MV-4-11 (cell line): ENCODE measurements at places on chromosomes 1 and 21.
A peak's percentile ranks its signal among the peaks of the same experiment; 100 is the strongest.

- DNase-seq = no peak
Observed at GRCh38 chr1:54663725-54664124, 22.1 kb downstream of the MROH7 start.

GRCh38 chr1:200787896-200788387, 49.2 kb downstream of the CAMSAP2 start:
- no peak for DNase-seq

GRCh38 chr1:193799948-193800690, 613.7 kb upstream of the B3GALT2 start:
- DNase-seq = peak; percentile 15

DNA sequence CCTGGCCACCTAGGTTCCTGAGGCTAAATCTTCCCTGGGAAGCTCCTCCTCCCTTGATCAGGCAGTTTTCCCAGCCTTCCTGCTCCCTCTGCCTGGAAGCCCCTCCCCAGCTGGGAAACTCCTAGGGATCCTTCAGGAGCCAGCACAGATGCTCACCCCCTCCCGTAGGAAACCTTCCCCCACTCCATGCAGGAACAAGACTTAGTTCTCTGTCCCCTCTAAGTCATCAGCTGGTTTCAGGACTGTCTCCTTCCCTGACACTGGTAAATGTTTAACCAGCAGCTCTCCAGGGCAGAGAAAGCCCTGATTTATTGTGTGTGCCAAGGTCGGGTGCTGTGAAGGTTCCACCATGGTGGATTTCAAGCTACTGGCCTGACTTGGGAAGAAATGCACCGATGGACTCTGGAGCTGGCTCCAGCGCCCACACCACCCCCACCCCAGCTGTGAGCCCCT, 25.0 kb downstream of the TTC39A start:
- no peak for DNase-seq

- DNase-seq = no peak
Observed at GRCh38 chr1:206705191-206705590, 20.5 kb downstream of the MAPKAPK2 start.

DNA sequence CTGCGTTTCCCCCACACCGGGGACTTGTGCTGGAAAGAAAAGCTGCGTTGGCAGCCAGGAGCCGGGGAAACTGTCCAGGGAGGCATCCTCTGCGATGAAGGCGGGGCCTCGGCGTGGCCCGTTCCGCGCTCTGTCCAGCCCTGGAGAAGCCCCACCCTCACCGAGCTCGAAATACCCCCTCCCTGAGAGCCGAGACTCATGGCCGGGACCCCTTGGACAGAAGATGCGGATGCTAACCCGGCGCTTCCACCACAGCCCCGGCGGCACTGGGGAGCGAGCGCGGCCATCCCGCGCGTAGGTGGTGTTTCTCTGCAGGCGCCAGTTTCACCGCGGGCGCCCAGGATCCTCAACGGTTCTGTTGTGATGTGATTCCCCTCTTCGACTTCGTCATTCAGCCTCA, 31.6 kb downstream of the PDE9A start:
- no peak for DNase-seq

- DNase-seq = no peak
Observed at GRCh38 chr1:1622010-1622787, 6.9 kb downstream of the MIB2 start.

DNA sequence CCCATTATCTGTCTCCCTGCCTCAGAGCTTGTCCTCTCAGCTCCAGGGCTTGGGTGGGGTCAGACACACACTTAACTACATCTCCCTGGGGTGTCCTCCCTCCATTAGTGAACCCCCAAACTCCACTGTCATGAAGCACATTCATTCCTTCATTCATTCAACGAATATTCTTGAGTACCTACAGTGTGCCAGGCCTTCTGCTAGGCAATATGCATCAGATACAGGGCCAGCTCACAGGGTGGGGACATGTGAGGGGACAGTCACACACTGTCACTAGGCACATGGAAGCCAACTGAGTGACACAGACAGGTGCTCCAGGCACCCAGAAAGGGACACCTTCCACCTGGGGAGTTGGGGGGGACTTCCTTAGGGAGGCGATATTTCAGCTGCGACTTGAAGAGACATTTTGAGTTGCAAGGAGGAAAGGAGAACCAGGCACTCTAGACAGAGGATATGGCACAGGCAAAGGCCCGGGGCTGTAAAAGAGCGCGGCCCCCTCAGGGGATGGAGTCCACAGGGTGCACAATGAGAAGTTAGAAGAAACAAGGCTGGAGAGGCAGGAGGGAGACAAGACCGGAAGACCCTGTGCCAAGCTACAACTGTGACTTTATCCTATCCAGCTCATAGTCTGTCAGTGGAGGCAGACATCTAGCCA, 8.7 kb upstream of the S100A8 start:
- no peak for DNase-seq

GRCh38 chr1:30682396-30683275, 40.7 kb downstream of the MATN1 start:
- no peak for DNase-seq

GRCh38 chr1:185539277-185539943, 194.8 kb upstream of the HMCN1 start:
- DNase-seq = no peak

DNA sequence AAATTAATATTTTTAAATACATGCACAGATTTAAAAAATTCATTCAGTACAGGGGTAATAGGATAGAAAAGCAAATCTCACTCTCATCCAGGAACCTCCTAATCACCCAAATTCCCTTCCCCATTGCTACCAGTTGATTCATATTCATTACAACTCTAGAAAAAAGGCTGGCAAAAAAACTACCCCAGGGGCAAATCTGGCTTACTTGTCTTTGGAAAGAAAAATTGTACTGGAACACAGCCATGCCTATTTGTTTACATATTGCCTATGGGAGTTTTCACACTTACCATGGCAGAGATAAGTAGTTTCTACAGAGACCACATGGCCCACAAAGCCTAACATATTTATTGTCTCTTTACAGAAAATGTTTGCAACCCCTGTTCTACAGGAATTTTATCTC, 8.9 kb upstream of the RBM34 start:
- DNase-seq = no peak

DNA sequence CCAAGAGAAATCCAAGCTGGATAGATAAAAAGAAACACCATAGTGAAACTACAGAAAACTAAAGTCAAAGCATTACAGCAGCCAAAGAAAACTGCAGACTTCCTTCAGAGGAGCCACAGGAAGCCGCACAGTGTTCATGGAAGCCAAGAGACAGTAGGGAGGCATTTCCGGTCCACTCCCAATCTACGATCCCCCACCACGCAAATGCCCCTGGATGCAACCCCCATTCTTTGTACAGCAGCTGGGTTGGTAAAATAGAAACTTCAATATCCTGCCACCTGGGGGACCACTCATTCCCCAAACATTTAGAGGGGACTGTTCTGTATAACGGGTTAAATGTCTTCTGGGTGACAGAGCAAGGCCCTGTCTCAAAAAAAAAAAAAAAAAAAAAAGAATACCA, 43.9 kb upstream of the TSPEAR start:
- DNase-seq = no peak

- peak; percentile 31 for DNase-seq
Observed at GRCh38 chr21:32424674-32425073, 12.2 kb downstream of the EVA1C start.

DNA sequence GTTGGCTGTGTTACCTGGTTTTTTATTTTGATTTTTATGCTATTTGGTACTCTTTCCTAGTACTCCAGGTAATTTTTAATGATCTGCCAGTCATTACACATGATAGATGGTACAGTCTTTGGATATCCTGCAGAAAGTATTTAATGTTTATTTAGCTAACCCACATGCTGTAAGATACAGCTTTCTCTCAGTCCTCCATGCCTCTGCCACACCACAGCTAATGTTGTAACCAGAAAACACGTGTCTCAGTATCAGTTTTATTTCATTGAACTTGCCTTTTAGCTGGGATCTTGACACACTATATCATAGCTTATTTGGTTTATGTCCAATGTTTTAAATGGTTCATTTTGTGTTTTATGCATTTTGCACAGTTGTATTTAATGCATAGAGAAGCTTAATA, 1648.4 kb downstream of the KCNT2 start:
- no peak for DNase-seq

DNA sequence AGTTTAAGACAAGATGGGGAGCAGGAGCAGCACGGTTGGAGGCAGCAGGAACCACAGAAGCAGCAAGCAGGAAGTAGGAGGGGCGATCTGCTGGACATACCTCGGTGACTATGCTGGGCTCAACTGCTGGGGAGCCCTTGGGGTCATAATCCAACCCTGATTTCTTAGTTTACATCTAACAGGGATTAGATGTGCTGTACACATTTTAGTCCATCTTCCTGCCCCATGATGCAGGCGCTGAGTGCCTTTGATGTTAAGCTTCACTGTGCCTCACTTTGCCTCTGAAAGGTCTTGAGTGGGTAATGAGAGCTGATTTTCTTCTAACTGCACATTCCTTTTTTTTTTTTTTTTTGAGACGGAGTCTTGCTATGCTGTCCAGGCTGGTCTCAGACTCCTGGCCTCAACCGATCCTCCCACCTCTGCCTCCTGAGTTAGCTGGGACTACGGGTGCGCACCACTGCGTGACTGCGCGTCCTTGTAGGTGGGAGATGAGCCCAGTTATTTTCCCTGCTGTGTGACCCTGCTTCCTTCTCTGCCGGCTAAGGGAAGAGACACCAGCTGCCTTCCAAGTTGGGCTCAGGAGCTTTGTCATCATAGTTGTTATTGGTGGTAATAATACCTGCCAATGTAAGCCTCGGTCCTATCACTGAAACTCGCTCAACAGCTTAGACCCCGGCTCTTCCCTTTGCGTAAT, 1.1 kb upstream of the RCAN3 start:
- peak; percentile 65 for DNase-seq

GRCh38 chr1:160578525-160579191, 638 bp downstream of the CD84 start:
- no peak for DNase-seq

GRCh38 chr1:1918901-1919303, at the start of gene TMEM52:
Gene TMEM52, minus strand, starts transcription at chr1:1919279. Its CDS starts 14 bp downstream, at chr1:1919265.
- DNase-seq = no peak

DNA sequence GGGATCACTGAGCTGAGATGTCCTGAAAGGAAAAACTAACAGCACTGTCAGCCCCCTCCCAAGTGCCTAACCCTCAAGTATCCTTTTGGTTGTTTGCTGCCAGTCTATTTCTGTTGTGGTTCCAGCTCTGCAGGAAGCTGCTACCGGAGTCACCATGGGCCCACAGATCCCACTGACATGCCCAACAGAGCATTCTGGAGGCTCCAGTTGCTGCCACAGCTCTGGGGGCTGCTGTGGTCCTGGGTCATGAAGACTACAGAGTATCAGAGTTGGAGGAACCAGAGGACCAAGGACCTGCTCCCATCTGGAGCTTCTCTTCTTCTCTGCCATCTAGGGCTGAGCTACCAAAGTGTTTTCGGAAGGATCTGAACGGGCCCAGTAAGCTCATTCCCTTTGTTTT, 910 bp downstream of the LCE3A start:
- DNase-seq = peak; percentile 52

GRCh38 chr1:20573987-20574386, 14.9 kb upstream of the CDA start:
- DNase-seq = no peak

DNA sequence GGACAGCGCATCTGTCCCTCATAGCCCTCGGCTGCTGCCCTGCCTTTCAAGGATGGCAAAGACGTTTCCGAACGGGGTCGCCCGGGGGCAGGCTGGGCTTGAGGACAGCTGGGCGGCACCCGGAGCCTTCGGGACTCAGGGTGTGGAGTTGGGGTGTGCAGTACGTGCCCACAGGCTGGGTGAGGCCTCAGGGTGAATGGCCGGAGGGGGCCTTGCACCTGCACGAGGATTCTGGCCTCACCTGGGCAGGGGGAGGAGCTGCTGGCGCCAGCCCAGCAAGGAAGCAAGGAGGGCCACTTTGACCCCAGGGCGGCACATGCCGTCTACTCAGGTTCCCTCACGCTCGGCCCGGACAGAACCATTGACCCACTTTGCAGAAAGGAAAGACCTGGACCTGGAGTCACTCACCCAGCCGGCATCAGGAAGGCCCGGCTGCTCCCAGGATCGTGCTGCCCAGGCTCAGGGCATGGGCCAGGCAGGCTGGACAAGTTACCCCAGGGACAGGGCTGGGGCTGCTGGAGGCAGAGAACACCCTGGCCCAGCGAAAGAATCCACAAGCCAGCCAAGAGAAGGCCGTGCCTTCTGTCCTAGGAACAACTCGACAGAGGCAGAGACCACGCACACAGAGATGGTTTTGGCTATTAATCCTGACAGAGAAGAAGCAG, 65.1 kb upstream of the TTC34 start:
- no peak for DNase-seq

GRCh38 chr1:101079341-101079740, 53.8 kb upstream of the DPH5 start:
- DNase-seq = no peak

- DNase-seq = no peak
Observed at GRCh38 chr1:39262802-39263201, 58.3 kb downstream of the MACF1 start.

GRCh38 chr1:10866321-10867093, 70.1 kb upstream of the CASZ1 start:
- no peak for DNase-seq

DNA sequence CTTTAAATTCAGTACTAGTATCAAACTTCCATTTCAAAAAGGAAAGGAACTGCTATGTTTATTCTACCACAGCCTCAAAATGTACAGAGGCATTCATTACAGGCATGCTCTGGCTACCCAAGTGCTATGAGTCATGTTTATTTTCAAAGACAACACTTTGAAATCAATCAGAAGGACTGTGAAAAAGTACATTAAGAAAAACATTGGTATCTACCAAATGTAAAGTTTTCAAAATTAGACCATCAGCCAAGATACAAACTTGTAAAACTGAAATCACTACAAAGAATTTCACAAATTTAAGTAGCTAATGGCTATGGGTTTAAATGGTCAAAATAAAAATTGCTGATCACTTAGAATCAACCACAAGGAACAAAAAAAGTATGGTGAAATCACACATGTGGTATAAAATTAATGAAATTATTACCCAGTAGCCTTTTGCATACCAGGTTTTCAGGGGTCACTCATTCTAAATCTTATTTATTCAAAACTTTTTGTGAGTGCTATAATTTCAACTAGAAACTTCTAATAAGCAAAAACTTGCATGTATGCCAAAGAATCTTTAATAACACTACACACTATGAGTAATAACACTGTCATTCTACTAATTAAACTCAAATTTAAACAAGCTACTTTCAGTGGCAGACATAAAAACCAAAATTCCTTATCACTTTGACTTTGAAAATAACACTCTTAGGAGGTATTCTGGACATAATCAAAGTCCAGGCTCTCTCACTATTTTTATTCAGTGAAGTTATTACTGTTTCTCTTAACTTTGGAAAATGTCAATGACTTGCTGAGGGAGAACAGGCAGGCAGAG, 49.2 kb downstream of the ENAH start:
- DNase-seq = no peak

- DNase-seq = no peak
Observed at GRCh38 chr21:44426663-44427191, 28.6 kb upstream of the LRRC3 start.
